ENCODE measurements at places on chromosomes 6 and 20.

GRCh38 chr6:122289762-122290539 is 109.5 kb upstream of the HSF2 start:
- DNase-seq, result no peak

- peak; percentile 70 for DNase-seq
Measured at GRCh38 chr6:47478233-47479139, 897 bp downstream of the CD2AP start.

DNA sequence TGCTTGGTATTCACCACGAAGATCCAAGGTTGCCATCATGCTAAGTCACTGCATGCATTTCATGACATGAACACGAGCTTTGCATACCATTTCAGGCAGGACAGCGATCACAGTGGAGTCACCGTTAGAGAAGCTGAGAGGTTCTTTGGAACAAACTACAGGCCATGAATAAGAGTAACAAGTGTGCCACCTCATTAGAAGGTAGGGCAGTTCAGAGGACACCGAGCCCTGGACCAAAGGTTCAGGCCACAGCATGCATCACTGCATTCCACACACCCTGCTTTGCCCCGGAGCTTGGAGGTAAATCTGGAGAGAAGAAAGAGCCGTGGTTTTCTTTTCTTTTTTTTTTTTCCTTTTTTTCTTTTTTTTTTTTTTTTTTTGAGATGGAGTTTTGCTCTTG is 66.9 kb upstream of the CDH4 start:
- DNase-seq, result no peak

DNA sequence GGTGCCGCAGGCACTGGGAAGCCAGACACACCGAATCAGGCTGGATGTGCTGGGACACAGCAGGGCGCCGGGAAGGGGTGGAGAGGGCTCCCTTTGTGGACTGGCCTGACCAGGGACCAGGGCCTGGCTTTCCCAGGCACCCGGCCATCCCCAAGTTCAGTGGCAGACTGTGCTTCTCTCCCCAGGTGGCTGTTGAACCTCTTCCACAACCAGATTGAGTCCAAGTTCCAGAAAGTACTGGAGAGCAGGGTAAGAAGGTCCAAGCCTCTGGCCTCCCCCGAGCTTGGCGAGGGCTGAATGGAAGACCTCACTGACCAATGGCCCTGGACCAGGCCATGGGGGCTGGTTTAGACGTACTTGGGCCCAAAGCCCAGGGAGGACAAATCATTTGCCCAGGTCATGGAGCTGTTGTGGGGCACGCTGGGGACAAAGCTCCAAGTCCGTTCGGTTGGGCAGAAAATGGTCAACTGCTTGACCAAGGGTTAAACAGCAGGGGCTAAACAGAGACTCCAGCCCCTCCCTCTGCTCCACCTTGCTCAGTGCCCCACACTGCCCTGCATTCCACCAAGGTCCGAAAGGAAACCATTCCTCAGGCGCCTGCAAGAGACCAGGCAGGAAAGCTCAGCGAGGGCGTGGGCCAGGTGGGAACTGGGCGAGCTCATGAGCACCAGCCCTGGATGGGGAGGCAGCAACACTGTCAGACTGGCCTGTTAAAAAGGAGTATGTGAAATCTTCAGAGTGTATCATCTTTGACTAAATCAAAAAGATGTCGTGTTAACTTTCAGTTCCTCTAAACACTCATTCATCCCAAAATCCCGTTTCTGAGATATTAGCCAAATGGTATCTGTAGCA is 9.1 kb downstream of the LBP start:
- no peak for DNase-seq

DNA sequence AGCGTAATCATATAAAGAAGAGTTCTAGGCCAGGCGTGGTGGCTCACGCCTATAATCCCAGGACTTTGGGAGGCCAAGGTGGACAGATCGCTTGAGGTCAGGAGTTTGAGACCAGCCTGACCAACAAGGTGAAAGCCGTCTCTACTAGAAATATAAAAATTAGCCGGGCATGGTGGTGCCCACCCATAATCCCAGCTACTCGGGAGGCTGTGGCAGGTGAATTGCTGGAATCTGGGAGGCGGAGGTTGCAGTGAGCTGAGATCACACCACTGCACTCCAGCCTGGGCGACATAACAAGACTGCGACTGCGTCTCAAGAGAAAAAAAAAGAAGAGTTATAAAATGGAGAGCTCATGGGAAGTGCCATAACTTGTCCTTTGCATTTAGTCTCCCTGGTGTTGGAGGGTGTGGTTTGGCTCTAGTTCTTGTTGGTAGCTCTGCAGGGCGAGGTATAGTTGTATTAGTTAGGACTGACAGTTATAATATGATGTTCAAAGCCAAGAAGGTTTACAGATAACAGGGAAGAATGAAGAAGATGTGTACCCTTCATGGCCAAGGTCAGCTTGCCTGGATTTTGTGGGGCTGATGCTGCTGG is 54.8 kb downstream of the UTRN start:
- no peak for DNase-seq

- DNase-seq, result no peak
Measured at GRCh38 chr6:22666586-22666985, 97.2 kb downstream of the HDGFL1 start.

GRCh38 chr6:84967389-84967788 is 203.0 kb upstream of the TBX18 start:
- DNase-seq, result no peak

GRCh38 chr20:60500038-60500701 is 541.9 kb downstream of the CDH26 start:
- no peak for DNase-seq

GRCh38 chr20:43836790-43837189 is 77.9 kb upstream of the TOX2 start:
- no peak for DNase-seq

- no peak for DNase-seq
Measured at GRCh38 chr6:112173221-112173804, 81.1 kb downstream of the LAMA4 start.

GRCh38 chr20:61114493-61115175 is 137.4 kb upstream of the CDH4 start:
- no peak for DNase-seq

DNA sequence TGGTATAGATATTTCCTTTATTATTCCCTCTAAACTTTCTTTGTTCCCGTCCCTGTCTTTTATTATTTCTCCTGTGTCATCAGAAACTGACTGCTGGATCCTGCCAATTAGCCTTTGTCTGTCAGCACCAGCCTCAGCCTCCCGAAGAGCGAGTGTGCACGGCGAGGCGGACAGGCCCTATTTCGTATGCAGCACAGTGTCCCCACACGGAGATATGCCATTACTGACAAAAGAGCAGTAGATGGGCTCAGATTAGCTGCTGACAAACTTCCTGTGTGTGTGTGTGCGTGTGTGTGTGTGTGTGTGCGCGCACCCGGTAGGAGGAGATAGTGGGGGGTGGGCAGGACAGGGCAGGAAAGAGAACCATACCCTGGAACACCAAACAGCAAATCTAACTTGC is 99.5 kb upstream of the ZFP64 start:
- DNase-seq, result no peak

- DNase-seq, result no peak
Measured at GRCh38 chr6:57193177-57193576, 21.1 kb downstream of the BAG2 start.

DNA sequence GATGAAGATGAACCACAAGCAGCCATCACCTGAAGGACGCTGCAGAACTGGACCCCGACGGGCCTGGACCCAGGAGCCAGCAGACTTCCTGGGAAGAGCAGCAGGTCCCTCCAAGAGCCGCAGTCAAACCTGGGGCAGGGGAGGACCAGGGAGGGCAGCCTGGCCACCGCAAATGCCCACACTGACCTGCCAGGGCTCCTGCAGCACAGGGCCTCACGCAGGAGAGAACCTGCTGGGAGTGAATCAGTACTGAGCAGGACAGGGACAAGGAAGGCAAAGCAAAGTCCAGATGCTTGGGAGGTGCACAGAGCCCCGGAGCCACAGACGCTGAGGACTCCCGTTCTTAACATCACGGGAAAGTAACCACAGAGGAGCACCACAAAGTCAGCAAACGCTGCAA is 75.2 kb downstream of the TAF4 start:
- no peak for DNase-seq

Data from stimulated activated naive CD4-positive, alpha-beta T cell treated with Interleukin-2 at 50 U/mL for 16 hours (primary cell).